ENCODE measurements at places on chromosomes 11 and 22. TPM values are rescaled to one million over a fixed set of nuclear protein-coding genes. Genes with fewer than 3 reads are reported as not detected.

Gene SESN3
- 12.9 TPM for total RNA-seq

DNA sequence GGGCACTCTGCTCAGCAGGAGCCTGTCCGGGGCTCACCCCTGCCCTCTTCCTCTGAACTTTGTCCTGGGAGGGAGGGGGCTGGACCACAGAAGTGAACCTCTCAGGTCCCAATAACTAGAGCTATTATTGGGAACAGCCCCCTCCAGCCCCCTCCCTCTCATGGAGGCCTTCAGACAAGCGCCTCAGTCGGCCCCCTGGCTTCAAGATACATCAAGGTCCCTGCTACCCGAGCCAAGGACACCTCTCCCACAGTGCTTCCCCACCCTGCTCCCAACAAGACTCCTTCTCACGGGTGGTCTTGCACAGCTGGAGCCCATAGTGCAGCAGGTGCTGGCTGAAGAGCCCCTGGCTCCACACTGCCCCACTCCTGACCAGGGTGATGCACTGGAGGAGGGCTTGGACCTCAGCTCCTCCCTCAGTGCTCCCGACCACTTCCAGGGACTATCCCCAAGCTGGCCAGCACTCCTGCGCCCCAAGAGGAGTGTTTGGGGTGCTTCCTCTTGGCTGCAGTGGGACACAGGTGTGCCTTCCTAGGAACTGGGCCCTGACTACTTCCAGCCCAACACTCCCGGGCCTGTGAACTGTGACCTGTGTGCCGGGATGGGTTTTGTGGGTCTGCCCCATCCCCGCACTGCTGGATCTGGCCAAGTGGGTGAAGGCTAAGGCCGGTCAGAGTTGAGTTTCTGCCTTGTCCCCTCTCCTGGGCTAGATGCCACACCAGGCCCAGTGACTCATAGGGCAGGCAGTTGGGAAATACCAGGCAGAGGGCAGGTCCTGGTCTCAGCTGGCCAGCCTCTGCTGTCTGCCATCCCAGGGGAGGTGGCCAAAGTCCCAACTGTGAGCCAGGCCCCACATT, 2.2 kb downstream of the PNPLA2 start:
- DNase-seq = no peak

DNA sequence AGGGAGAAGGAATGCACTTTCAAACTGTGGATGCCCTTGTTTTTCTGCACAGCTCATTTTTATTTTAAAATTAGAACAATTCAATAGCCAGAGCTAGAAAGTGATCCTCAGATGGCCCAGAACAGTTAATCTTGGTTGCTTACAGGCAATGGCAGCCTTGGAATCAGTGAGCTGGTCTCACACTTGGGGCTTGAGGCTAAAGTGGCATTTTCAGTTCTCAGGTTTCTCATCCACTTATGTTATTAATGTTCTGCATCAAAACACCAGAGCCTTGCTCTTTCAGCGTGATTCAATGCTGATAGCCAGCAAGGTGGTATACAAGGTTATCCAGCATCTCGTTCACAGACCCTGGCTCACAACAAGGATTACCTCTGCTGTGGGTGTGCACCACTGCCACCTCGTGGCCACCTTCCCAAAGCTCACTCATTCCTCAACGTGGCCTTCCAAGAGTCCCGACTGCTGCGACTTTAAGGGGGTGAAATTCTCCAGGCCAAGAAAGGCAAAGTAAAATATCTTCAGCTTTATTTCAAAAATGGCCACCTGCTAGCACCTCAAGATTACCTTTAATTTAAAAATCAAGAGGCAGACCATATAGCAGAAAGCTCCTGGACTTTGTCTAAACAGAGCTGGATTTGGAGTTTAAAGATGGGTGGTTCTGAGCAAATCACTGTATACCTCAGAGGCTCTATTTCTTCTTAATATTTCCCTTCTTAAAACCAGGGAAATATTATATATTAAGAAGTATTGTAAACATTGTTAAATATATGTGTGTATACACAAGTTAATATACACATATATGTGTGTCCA, 34.2 kb upstream of the FSHB start:
- peak; percentile 51 for DNase-seq

DNA sequence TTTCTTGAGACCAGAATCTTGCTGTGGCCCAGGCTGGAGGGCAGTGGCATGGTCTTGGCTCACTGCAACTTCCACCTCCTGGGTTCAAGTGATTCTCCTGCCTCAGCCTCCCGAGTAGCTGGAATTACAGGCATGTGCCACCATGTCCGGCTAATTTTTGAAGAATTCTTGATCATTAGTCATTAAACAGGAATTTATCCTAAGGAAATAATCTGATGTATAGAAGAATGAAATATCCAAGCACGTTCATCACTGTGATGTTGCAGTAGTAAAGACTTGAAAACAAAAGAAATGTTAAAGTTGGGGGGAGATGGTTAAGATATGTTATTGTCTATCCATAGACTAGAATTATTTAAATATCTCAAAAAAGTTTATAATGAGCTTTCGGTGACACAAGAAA, 23.6 kb downstream of the CBL start:
- no peak for DNase-seq

Gene SUSD2
- 0.39 TPM for total RNA-seq

DNA sequence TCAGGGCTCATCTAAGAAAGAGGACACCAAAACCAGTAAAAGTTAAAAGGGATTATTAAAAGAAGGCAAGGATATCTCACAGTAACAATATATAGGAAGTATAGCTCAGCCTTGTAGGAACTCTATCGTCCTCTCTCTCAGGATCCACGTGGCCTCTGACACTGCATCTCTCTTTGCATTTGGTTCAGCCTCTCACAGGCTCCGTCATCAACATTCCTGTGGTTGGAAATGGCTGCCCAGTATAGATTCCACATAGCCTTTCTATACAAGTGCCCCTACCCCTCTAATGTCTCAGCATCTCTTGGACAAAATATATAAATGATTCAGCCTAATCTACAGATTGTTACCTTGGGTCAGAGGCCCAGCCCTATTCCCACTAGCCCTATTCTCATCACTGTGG, 101.3 kb upstream of the DBX1 start:
- DNase-seq = no peak

Gene GAB4
- not detected for total RNA-seq

Gene MFRP
- not detected for total RNA-seq

DNA sequence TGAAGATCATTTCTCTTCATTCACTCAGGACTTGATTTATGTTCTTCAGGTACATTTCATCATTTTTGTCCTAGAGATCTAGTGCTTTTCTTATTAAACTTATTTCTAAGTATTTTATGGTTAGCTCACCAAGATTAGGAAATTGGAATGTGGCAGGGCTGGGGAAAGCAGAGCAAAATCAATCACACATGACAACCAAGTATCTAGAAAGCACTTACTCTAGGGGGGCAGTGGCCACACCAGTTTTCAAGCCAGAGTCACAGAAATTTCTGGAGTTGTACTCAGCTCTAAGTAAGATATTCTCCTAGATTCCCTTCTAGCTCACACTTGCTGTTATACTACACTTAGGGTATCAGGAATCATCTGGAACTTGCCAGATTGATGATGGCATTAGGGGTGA, 33.3 kb upstream of the MYEOV start:
- DNase-seq = no peak

DNA sequence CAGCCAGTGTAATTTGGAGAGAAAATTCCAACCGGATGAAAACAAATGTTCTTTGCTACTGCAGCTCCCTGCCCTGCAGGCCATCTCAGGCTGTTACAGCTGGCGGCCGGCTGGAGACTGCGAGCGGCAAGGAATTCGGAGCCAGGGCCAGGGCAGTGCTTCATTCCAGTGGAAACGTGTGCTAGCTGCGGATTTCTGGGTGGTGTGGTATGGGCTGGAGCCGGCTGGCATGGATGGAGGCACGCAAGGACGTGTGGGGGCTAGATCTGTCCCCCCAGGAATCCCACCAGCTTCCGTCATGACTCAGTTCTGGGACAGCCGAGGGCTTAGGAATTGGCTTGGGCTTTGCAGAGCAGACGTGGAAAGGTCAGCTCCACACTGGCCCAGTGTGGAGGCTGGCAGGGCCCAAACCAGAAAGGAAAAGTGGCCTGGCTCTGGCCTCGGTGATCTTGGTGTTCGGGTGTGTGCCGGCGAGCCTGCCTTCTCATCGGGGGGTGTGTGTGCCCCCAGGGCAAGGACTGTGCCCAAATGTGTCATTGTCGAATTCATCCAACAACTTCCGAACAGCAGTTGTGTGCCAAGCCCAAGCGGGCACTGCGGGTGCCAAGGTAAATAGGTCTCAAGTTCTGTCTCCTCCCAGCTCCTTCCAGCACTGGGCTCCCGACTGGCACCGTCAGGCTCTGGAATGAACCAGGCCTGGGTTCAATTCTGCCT, 48.1 kb upstream of the SHISAL1 start:
- no peak for DNase-seq

GRCh38 chr11:123577081-123577598, 77.3 kb downstream of the SCN3B start:
- DNase-seq = peak; percentile 37

GRCh38 chr11:117977029-117977428, 9.2 kb upstream of the IL10RA start:
- no peak for DNase-seq

- no peak for DNase-seq
Observed at GRCh38 chr11:34427186-34427805, 11.4 kb upstream of the CAT start.

DNA sequence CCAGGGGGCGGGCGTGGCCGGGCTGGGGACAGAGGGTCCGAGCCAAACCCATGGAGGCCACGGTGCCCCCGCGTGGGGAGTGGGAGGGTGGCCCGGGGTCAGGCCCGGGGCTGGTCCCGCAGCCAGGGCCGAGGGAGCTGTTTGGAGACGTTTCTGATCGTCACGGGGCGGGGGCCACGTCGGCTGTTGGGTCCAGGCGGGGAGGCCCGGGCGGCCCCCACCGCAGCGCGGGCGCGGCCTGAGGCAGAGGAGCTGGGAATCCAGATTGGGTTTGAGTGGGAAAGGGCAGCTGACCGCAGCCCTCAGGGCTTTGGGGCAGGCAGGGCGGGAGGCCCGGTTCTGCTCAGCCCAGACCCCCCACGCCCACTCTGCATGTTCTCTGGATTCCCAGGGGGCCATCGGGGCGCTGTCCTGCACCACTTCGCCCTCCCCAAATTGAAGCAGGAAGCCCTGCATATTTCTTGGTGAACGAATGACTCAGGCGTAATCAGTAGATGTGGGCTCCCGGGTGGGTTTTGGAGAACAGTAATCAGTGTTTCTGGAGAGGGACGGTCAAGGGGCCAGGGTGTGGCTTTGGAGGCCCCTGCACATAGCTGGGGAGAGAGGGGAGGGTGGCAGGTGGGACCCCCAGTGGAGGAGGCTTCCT, 583 bp downstream of the MRPL23 start:
- DNase-seq = no peak

- no peak for DNase-seq
Observed at GRCh38 chr11:128940156-128940555, 2.5 kb downstream of the TP53AIP1 start.
